Right kidney (tissue), 9 donors: ENCODE measurements at places on chromosomes 5 and 9.
A peak's percentile ranks its signal among the peaks of the same experiment; 100 is the strongest.

DNA sequence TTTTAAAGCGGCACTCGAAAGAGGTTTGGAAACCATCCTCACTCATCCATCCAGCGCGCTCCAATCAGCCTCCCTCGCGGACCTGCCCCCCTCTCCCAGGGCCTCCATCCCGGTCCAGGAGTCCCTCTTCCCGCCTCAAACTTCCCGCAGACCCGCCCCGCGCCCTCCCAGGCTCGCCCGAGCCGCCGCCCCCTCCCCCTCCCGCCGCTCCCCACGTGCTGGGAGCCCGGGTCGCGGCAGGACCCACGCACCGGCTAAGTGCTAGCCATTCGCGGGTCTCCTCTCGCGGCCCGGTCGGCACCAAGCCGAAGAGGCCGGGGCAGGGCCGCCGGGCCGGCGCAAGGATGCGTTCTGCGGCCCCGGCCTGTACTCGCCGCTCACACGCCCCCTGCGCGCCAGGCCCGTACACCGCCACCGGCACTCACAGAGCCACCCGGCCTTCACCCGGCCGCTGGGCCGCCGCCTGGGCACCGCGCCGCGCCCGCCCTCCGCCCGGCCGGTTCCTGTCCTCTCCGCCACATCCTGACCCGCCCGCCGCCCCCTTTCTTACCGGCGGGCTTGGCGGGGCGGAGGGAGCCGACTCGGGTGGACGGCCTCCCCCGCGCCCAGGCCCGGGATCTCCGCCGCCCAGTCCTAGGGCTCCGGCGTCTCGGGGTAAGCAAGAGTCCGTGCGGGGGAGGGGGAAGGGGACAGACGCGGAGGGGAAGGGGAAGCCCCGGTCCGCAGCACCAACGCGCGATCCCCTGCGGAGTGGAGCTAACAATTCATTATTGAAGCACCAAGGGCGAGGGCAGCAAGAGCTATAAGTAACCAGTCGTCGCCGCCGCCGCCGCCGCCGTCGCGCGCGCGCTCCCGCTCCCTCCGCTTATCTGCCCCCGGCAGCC is 576 bp downstream of the CHD1 start:
- peak; percentile 99 for DNase-seq

- no peak for DNase-seq
Observed at GRCh38 chr5:119302916-119303897, 52.6 kb upstream of the TNFAIP8 start.

DNA sequence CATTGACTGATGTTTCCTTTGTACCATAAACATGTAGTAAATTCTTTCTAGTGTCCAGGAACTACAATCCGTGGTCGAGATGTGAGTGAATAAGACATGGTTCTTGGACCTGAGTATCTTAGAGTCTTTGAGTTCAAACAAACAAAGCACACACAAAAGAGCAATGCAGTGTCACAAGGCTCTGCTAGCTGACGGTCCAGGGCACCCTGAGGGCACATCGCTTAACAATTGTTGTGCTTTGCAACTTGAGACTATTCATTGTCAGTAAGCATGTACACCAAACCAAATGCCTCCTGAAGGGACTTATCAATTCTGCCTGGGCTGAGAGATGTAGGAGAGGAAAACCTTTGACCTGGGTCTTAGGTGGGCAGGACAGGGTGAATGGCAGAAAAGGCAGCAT is 84.8 kb downstream of the CAMK4 start:
- DNase-seq = no peak

DNA sequence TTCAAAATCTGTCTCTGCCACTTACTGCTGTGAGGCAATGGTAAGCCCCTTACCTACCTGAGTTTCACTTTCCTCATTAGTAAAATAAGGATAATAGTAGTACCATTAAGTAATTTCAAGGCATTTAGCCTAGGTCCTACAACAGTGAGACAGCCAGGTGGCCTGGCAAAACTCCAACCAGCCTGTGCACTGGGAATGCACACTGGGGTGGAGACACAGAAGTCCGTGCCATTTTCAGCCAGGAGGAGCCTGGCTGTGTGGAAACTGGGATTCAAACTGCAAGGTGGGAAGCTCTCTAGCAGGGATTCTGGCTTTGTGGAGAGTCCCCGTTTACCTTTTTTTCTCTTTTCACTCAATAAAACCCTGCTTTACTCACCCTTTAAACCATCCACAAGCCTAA is 630.4 kb downstream of the PRELID2 start:
- DNase-seq = no peak

- DNase-seq = no peak
Observed at GRCh38 chr5:51095486-51095885, 287.8 kb upstream of the ISL1 start.

GRCh38 chr9:91032121-91032531 is 230.5 kb downstream of the SYK start:
- no peak for DNase-seq

- no peak for DNase-seq
Observed at GRCh38 chr5:103272377-103272776, 13.8 kb downstream of the MACIR start.

DNA sequence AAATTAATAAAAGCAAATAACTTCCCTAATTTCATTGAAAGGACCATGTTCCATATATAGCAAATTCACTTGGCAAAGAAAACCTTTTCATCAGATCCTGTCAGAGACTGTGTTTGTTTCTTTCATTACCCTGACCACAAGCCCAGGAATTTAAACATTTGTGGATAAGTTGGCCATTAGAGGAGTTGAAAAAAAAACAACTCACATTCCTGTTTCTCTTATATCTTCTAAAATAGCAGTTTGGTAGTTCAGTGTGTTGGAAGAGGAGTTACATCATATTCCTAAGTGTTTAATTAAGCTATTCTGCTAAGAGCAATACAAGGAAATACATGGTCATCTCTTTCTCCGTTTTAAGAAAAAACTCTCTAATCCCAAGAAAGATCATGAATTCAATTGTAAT is 505.6 kb downstream of the TLE1 start:
- no peak for DNase-seq
